ENCODE measurements at places on chromosomes 11 and 22. TPM values are rescaled to one million over a fixed set of nuclear protein-coding genes. Genes with fewer than 3 reads are reported as not detected.

The MTMR3 gene
- polyA plus RNA-seq: 14.8 TPM

The TRIM3 gene
- 49.7 TPM for polyA plus RNA-seq

The NAP1L4 gene
- 75.1 TPM for polyA plus RNA-seq

The MYRF gene
- polyA plus RNA-seq: 19.9 TPM

The CHEK1 gene
- 22.1 TPM for polyA plus RNA-seq

The GLB1L2 gene
- polyA plus RNA-seq: 1.8 TPM

The E2F8 gene
- polyA plus RNA-seq: 0.27 TPM

DNA sequence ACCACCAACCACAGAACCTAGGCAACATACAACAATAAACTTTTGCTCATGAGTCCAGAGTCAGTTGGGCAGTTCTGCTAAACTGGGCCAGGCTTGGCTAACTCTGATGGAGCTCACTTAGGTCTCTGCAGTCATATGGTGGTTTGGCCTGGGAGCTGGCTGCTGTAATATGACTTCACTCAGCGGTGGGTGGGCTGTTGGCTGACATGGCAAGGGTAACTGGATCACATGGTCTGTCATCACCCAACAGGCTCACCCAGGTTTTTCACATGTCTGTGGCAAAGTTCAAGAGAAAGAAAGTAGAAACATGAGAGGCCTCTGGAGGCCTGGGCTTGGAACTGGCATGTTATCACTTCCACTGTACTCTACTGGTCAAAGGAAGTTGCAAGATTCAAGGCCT lies 43.2 kb upstream of the CLMP start:
- H3K27me3 ChIP-seq: no peaks in the 10 kb centered on the region
- peaks cover 12% of the 10 kb centered on the region for H3K4me1 ChIP-seq
- H3K4me3 ChIP-seq: no peak overlapping the region

DNA sequence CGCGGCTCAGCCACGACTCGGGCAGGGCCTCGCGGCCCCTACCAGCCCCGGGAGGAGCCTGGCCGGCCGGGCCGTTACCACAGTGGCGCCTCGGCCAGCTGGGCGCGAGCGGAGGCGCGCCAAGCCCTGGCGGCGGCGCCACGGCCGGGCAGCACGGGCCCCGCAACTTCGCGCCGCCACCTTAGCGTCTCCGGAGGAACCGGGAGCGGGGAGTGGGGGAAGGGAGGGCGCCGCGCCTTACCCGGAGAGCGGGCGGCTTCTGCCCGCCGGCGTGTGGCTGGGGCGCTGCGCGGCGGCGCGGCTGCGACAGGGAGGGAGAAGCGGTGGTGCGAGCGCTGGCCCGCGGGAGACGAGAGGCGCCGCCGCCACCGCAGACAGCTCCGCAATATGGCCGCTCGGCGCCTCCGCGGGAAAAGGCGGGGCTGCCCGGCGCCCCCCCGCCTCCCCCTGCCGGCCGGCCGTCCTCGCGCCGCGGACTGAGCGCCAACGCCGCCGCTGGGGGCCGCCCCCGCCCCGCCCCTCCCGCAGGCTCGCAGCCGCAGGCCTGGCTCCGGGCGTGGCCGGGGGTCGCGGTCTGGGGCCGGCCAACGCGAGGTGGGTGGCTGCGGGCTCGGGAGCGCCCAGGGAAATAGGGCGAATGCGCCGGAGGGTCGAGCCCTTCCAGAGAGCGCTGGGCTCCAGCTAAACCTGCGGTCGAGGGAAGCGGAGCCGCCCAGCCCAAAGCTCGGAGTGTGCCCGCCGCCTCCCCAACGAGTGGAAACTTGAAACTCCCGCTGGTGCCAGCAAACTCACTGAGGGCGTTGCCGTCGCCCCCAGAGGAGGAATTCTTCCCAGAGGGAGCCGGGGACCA lies at the start of gene RDX:
Gene RDX, minus strand, starts transcription at position 389 of the 850 bp plus-strand sequence. CDS start 16,922 bp downstream, outside the sequence.
- no peaks in the 10 kb centered on the region for H3K36me3 ChIP-seq
- DNase-seq: peak; percentile 6
- H3K27ac ChIP-seq: peak within 1 kb of the TSS; percentile 84
- H3K27me3 ChIP-seq: peaks cover 2% of the 10 kb centered on the region

- no peak for DNase-seq
- H3K4me1 ChIP-seq: no peaks in the 10 kb centered on the region
- no peaks in the 10 kb centered on the region for H3K27me3 ChIP-seq
Observed at GRCh38 chr11:47160753-47161133, 15.9 kb downstream of the ARFGAP2 start.

DNA sequence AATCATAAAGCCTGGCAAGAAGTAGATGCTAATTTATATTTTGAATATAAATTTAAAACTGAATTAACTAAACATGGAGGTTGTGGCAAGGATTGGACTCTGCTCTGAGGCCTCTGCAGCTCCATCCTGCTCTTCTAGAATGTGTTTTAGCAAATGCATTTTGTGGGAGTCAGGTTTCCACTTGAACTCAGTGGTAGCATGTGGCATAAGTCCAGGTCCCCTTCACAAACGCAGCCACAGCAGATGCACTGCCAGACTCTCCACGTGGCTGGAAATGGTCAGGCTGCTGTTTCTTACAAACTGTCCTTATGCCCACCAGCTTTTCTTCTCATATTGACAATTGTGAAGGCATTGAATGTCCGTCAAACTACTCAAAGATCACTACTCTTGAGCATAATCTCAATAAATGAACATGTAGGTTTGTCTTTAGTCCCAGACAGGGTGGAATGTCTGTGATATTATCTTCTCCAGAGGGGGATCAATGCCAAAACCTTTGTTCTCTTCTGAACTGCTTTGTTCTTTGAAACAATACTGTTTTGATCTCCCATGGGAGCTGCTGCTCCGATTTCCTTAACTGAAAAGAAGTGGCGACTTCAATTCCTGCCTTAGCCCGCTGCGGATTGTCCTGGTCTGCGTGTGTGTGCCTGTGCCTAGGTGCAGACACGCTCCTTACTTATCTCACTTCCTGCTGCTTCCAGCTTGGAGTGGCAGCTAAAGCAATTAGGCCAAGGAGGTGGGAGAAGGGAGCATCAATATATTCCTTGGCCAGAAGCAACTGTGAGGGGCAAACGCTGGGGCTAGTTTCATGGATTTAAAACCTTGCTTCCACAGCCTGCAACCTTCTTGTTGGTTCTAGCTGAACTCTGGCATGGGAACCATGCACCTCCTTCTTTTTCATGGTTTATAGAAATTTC lies 24.2 kb downstream of the EIF4G2 start:
- peaks cover 3% of the 10 kb centered on the region for H3K36me3 ChIP-seq
- H3K4me3 ChIP-seq: no peak overlapping the region
- no peaks in the 10 kb centered on the region for H3K27me3 ChIP-seq

GRCh38 chr11:30509364-30509763 lies 76.8 kb downstream of the MPPED2 start:
- H3K27ac ChIP-seq: no peak overlapping the region
- H3K27me3 ChIP-seq: no peaks in the 10 kb centered on the region
- no peaks in the 10 kb centered on the region for H3K36me3 ChIP-seq

GRCh38 chr11:103648054-103648453 lies 388.4 kb upstream of the DDI1 start:
- H3K4me3 ChIP-seq: no peak overlapping the region
- H3K27me3 ChIP-seq: no peaks in the 10 kb centered on the region
- no peaks in the 10 kb centered on the region for H3K4me1 ChIP-seq
- DNase-seq: no peak
- no peak overlapping the region for H3K27ac ChIP-seq

DNA sequence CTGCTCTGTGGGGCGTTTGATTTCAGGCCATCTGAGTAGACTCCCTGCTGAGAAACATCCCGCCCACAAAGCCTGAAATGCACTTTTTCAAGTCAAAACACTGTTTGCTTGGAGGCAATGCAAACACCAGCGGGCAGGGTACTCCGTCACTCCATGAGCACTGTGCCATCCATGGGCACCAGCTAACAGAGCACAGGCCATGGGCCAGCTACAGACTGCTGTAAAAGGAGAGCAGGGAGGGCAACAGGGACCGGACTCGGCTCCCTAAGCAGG lies 16.6 kb upstream of the EFCAB6 start:
- no peaks in the 10 kb centered on the region for H3K4me1 ChIP-seq
- H3K36me3 ChIP-seq: no peaks in the 10 kb centered on the region
- no peak overlapping the region for H3K4me3 ChIP-seq
- no peaks in the 10 kb centered on the region for H3K27me3 ChIP-seq
- no peak for DNase-seq

DNA sequence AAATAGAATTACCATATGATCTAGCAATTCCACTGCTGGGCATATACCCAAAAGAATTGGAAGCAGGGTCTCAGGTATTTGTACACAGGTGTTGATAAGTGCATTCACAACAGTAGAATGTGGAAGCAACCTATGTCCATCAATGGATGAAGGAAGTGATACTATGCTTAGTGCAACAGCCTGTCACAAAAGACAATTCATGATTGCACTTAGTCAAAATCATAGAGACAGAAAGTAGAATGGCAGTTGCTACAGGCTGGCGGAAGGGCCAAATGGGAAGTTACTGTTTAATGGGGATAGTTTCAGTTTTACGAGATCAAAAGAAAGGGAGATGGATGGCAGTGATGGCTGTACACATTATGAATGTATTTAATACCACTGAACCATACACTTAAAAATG lies 42.0 kb downstream of the SGSM3 start:
- no peaks in the 10 kb centered on the region for H3K27me3 ChIP-seq
- H3K27ac ChIP-seq: no peak overlapping the region
- peaks cover 13% of the 10 kb centered on the region for H3K36me3 ChIP-seq
- H3K4me1 ChIP-seq: no peaks in the 10 kb centered on the region

DNA sequence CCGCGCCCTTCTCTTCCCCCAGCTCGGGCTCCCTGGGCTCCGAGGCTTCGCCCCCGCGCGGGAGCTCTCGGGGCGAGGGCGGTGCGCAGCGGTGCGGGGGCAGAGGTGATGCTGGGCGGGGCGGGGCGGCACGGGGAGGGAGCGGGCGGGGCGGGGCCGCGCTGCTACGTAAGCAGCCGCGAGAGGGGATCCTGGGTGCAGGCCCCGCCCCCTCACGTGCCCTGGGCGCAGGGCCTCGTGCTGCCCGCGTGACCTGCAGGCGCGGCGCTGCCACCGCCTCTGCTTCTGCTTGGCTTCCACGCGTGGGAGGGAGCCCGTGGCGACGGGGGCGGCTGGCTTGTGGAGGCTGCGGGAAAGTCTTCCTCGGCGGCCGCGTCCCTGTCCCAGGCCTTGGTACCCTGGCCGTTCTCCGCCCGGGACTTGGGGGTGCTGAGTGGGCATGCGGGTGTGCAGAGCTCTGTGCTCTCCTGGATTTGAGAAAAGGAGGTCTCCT lies 132.6 kb upstream of the HSD17B12 start:
- no peaks in the 10 kb centered on the region for H3K27me3 ChIP-seq
- no peaks in the 10 kb centered on the region for H3K36me3 ChIP-seq
- H3K4me3 ChIP-seq: peak overlapping the region; percentile 21
- no peak overlapping the region for H3K27ac ChIP-seq

- H3K27ac ChIP-seq: no peak overlapping the region
- no peaks in the 10 kb centered on the region for H3K36me3 ChIP-seq
Observed at GRCh38 chr22:31082606-31083376, 1.7 kb downstream of the SMTN start.

GRCh38 chr11:31798554-31799434 lies 12.3 kb downstream of the PAX6 start:
- no peak overlapping the region for H3K4me3 ChIP-seq
- H3K27me3 ChIP-seq: peaks cover 60% of the 10 kb centered on the region
- no peaks in the 10 kb centered on the region for H3K36me3 ChIP-seq
- H3K27ac ChIP-seq: no peak overlapping the region
- no peak for DNase-seq
- H3K4me1 ChIP-seq: peaks cover 9% of the 10 kb centered on the region

GRCh38 chr11:65432686-65433582 lies 10.3 kb downstream of the NEAT1 start:
- peaks cover 6% of the 10 kb centered on the region for H3K36me3 ChIP-seq
- H3K27me3 ChIP-seq: no peaks in the 10 kb centered on the region
- no peak overlapping the region for H3K4me3 ChIP-seq

DNA sequence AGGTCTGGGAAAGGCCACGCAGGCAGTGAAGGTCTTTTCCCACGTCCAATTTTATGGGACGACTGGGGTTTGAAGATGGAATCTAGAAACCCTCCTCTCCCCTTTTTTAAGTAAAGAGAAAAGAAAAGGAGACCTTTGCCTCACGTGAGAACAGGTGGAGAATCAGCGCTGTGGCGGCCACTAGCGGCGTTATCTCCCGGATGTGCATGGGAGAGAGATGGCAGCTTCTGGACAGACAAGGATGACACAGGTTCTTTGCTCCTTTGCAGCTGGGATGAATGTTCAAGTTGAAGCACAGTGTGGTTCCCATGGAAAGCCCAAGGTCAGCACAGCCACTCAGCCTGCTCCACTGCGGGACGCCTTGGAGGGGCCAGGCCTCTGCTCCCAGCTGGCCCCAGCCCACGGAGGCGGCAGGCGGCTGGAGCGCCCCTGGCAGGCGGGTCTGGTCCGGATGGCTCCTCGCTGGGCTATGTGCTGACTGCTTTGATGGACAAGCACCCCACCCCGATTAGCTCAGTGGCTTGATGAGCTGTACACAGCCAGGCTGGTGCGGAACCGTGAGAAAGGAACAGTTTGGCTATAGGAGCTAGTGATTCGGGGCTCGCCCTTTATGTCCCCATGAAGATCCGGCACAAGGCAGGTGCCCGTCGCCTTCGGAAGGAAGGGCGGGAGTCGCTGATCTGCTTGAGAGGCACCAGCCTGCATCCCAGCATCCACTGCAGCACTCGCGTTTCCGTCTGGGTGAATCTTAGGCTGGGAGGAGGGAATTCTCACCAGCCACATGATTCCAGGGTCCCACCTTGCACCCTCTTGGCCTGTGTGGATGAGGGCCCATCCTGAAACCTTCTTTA lies 14.5 kb upstream of the BID start:
- H3K36me3 ChIP-seq: no peaks in the 10 kb centered on the region
- no peak overlapping the region for H3K27ac ChIP-seq
- H3K27me3 ChIP-seq: no peaks in the 10 kb centered on the region
- no peaks in the 10 kb centered on the region for H3K4me1 ChIP-seq
- H3K4me3 ChIP-seq: no peak overlapping the region

DNA sequence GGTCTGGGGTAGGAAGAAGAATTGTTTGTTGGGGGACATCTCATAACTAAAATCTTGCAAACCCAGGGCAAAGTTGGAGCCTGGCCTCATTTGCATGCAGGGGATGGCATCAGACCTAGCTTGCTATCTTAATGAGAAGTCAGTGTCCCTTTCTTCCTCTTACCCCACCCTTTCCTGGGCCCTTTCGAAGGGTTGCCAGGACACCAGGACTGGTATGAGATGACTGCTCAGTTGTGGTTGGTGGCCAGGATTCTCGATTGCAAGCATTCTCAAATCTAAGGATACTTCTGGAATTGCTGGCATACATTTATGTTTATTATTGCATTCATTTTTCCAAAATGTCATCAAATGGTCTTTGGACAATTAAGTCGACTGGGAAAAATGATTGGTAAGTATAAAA lies 131.0 kb downstream of the SLC1A2 start:
- no peaks in the 10 kb centered on the region for H3K36me3 ChIP-seq
- no peak overlapping the region for H3K27ac ChIP-seq
- no peaks in the 10 kb centered on the region for H3K4me1 ChIP-seq
- no peaks in the 10 kb centered on the region for H3K27me3 ChIP-seq

DNA sequence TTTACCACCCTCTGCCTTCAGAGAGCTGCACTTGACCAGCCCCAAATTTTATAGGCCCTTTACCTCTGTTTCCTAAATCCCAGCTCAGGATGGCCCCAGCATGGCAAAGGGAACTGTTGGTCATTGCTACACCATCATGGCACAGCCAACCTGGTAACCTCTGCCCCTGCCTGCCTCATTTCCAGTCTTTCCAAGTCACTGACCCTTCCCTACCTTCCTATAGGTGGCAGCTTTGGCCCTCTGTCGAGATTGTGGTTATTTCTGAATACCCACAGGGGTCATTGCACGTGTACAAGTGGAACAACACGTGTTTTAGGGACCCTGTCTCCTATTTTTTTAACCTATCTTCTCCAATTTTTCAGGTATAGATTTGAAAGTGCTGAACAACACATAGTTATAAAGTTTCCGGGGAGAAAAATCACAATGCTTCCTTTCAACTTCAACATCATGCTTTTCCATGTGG lies 2.8 kb downstream of the GALNT18 start:
- peaks cover 8% of the 10 kb centered on the region for H3K27me3 ChIP-seq
- H3K27ac ChIP-seq: no peak overlapping the region
- DNase-seq: no peak
- no peak overlapping the region for H3K4me3 ChIP-seq
- no peaks in the 10 kb centered on the region for H3K36me3 ChIP-seq
